ENCODE measurements at places on chromosomes 1 and 21.

DNA sequence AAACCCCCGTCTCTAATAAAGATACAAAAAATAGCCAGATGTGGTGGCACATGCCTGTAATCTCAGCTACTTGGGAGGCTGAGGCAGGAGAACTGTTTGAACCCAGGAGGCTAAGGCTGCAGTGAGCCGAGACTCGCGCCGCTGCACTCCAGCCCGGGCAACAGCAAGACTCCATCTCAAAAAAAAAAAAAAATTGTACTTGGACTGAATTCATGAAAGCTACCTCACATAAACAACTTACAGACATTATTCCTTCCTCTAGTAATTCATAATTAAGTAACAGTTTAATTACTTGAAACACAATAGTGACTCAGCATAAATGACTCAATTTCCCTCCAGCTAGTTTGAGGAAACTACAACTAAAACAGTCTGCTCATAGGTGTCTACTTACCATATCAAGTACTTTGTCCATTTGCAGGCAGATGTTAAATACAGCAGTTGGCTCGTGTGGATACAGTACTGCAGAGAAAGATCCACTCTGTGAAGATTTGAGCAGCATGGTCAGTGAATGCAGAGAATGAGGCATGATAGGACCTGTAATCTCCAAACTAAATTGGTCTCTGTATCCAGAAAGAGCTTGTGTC is 9.4 kb downstream of the DONSON start:
- no peak for DNase-seq

DNA sequence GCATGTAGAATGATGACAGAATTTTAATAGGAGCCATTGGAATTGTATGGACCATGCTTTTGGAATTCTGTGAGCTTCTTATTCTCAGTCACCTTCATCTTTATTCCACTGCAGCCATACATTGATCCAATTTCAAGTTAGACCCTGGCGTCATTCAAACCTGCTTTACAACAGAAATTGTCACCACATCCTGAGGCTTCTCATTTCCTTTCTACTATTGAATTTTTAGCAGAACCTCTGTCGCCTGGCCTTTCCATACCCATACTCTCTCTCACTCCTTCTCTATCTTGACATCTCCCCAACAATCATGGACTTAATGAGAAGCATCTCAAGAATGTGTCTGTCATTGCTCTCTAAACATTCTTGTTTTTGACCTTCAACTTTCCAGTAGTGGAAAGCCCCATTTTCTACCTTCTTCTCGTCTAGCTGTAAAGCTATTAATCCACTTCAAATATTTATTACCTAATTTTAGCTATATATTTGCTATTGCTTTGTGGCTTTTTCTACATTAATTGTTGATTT is 74.1 kb downstream of the CRB1 start:
- DNase-seq = no peak

- DNase-seq = peak; percentile 95
Measured at GRCh38 chr21:41068967-41069642, 98.9 kb upstream of the BACE2 start.

DNA sequence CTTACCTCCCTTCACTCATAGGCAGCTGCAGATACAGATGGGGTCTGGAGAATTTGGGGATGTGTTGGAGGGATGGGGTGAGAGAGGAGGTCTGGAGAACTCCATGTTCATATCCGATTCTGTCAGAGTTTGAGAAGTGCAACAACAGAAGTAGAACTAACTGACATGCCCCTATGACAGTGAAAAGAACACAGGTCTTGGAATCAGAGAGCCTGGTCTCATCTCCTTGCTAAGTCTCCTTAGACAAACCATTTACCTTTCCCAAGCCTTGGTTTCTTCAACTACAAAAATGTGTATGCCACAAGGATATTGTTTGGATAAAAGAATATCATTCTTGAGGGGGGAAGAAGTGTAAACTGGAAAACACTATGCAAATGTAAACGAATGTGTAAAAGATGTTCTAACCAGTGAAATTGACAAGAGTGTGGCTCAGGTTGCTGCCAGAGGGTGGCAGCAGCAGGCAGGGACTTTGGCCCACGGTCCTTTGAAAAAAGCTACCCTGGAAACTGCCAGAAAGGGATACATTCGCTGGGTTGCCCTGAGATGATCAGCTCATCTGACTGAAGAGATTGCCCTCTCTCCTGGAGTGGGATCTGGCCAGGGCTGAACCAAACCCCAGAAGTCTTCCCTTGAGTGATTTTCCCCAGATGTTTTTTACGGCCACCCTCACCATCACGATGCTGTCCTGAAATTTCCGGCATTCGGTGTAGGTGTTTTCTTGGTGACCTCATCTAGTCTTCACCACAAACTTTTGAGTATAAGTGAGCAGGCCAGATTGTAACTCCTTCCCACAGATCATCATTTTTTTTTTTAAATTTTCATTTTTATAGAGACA is 17.0 kb upstream of the CD2 start:
- peak; percentile 12 for DNase-seq

DNA sequence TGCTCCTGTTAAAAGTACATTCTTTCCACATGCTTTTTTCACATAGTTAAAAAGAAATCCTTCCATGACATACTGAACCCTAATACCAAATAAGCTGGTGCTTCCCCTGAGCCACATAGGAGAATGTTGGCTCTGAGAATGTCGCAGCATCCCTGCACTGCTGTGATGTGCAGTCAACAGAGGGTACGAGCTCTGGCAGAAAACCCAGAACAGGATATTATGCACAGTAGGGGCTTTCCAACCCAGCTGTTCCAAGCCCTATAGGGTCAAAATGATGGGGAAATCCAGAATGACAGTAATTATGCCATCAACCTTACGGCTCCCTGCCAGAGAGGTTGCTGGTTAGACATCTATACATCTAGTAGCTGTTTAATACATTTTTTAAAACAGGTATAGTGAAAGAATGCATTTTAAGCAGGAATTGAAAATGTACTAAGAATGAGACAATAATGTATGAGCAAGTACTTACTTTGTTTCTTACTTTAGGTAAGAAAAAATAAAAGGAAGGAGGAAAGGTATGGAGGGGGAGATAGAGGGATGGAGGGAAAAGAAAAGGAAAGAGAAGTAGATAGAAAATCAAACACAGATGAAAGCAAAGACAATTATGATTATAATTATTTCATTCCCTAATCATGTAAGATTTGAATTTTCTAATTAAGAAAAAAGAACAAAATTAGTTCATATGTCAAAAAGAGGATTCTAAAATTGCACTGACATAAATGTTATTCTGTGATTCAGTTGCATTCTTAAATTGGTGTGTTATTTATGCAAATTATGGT is 126.0 kb downstream of the NR5A2 start:
- DNase-seq = no peak

GRCh38 chr1:2785631-2786328 is 15.7 kb downstream of the TTC34 start:
- DNase-seq = no peak

GRCh38 chr1:206681359-206681758 is 3.3 kb upstream of the MAPKAPK2 start:
- no peak for DNase-seq

- no peak for DNase-seq
Measured at GRCh38 chr1:240344918-240345317, 253.2 kb downstream of the FMN2 start.

GRCh38 chr21:34707876-34708325 is 39.1 kb downstream of the CLIC6 start:
- no peak for DNase-seq

GRCh38 chr21:34715985-34716596 is 47.3 kb downstream of the CLIC6 start:
- no peak for DNase-seq

- peak; percentile 65 for DNase-seq
Measured at GRCh38 chr1:150561974-150562445, 12.8 kb downstream of the ADAMTSL4 start.
